ENCODE measurements at places on chromosomes 2 and 18.

DNA sequence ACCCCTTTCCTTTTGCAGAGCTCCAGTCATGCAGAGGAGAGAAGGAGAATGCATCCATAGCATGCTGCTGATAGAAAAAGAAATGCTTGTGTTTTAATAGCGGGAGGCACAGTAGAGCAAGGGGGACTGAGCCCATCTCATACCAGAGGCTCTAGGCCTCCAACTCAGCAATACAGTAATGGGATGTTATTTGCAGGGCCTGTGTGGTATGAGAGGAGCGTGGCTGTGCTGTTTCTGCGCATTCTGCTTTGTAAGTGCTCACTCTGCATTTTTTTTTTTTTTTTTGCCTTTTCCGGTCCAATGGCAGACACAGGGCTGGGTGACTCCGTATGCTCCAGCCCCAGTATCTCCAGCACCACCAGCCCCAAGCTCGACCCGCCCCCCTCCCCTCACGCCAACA is 200.0 kb downstream of the GBX2 start:
- DNase-seq: no peak

DNA sequence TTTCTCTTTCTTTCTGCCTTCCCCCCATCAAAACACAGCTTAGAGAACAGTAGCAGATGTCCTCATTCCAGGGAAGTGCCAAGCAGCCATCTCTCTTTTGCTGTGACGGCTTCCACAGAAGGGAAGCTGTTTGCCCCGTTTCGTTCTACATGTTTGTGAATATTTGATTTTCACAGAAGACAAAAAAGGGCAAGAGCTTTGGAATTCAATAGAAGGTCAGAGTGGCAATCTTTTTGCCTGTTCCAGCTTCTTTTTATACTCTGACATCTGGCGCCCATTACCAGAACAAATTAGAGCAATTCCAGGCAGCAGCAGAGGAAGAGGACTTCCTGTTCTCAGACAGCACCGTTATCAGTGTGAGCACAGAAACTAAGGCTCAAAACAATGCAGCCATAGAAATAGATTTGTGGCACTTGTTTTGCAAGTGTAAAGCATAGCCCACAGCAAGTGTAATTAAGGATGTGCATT is 79.0 kb upstream of the CDH19 start:
- DNase-seq: peak; percentile 43

GRCh38 chr18:70289351-70290312 is 787 bp downstream of the SOCS6 start:
- peak; percentile 24 for DNase-seq

DNA sequence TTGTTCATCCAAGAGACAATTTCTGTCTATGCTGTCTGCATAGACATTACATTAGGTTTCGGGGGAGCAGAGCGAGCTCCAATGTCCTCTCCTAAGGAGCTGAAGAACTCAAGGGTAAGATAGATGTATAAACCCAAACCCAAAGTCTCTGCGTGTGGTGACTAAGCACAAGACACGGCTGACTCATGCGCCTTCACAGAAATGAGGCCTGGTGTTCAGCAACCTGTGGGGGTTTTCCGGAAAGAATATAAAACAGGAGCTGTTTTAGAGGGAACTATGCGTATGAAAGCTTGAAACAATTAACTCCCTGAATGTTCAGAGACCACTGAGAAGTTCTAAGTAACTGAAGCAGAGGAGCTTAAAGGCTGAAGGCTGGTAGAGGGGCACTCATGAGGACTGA is 154.7 kb downstream of the SOX11 start:
- DNase-seq: no peak

GRCh38 chr2:206698811-206699210 is 19.4 kb downstream of the DYTN start:
- no peak for DNase-seq

GRCh38 chr18:66727991-66728390 is 124.1 kb upstream of the CDH19 start:
- DNase-seq: peak; percentile 59

- no peak for DNase-seq
These were observed 388.9 kb upstream of the CNTNAP5 start for GRCh38 chr2:123636232-123636631.

DNA sequence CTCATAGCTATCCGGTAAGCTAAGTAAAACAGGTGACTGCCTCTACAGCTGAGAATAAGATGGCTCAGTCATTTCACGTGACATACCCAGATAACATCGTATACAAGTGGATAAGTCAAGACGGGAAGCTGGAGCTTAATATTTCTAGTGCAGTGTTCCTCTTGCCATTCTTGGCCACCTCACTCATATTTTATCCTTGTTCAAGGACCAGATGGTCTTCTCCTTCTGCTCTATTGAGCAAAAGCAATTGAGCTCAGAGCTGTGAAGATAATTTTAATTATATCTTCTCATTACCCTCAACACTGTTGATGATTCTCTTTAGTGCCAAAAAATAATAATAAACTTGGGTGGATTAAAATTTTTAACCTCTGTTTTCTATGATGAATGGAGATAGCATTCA is 201.1 kb downstream of the DCC start:
- DNase-seq: no peak

Data from Kasumi-1 (cell line).